Glutamatergic neuron (in vitro differentiated cells): ENCODE measurements at places on chromosomes 11 and 22. TPM values are rescaled to one million over a fixed set of nuclear protein-coding genes. Genes with fewer than 3 reads are reported as not detected.

DNA sequence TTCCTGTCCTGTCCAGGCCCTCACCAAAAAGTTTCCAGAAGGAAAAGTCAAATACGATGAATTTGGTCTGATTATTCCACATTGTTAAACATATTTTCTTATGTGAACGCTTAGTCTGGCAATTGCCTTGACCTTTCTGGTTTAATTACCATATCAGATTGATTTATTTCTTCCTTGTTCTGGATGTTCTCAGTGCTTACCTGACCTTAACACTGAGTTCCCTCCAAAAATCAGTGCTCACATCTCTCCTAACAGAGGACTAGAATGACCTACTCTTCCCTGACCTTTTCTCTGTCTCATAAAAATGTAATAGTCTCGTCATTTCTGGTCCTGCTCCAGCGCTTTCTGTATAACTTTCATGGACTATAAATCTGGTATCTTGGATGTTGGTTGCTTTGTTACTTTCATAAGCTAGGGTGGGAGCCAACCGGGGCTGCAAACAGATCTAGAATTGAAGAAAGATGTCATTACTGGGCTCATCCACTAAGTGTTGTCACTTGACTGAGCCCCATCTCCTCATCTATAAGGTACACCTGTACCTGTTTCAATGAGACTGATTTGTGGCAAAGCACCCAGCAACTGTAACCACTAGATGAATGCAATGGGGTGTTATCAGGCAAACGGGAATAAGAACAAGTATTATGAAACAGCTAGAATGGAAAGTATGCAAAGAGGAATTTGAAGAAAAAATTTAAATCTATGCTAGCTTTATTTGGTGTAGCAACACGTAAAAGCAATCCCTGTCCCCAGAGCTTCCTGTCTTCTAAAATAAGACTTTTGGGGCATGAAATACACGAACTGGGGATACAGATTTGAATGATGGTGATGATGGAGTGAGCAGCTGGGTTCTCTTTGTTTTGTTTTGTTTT lies 2.4 kb downstream of the FADS2 start:
- no peaks in the 10 kb centered on the region for H3K36me3 ChIP-seq
- peak overlapping the region; percentile 56 for H3K27ac ChIP-seq
- peaks cover 27% of the 10 kb centered on the region for H3K27me3 ChIP-seq
- peak overlapping the region; percentile 92 for H3K4me3 ChIP-seq
- no peak for DNase-seq
- peaks cover 53% of the 10 kb centered on the region for H3K4me1 ChIP-seq

Gene FAM227A
- total RNA-seq: 6.3 TPM

GRCh38 chr11:86919557-86920210 lies 35.5 kb downstream of the FZD4 start:
- no peaks in the 10 kb centered on the region for H3K27me3 ChIP-seq
- peaks cover 2% of the 10 kb centered on the region for H3K4me1 ChIP-seq
- H3K27ac ChIP-seq: no peak overlapping the region
- H3K36me3 ChIP-seq: no peaks in the 10 kb centered on the region

GRCh38 chr11:70951139-70951804 lies 301.1 kb downstream of the SHANK2 start:
- H3K4me1 ChIP-seq: no peaks in the 10 kb centered on the region
- DNase-seq: no peak
- H3K36me3 ChIP-seq: peaks cover 4% of the 10 kb centered on the region
- peaks cover 1% of the 10 kb centered on the region for H3K27me3 ChIP-seq
- H3K27ac ChIP-seq: no peak overlapping the region

DNA sequence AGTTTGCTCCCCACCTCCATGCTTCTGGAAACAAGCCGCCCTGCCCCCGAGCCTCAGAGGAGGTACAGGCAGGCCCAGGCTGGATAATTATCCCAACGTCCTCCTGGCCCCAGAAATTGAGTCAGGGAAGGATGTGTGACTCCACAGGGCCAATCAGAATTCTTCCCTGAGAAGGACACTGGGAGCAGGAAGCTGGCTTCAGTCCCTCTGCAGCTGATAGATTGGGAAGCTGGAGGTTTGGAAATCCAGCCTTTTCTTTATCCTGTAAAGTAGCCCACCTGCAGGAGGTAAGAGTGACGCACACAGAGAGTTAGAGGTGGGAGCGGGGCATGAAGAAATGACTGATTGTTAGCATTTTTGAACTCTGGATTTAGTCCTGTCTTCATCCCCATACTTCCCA lies 97.5 kb upstream of the CD82 start:
- no peak for DNase-seq
- peaks cover 8% of the 10 kb centered on the region for H3K27me3 ChIP-seq
- H3K4me1 ChIP-seq: no peaks in the 10 kb centered on the region
- H3K4me3 ChIP-seq: no peak overlapping the region

DNA sequence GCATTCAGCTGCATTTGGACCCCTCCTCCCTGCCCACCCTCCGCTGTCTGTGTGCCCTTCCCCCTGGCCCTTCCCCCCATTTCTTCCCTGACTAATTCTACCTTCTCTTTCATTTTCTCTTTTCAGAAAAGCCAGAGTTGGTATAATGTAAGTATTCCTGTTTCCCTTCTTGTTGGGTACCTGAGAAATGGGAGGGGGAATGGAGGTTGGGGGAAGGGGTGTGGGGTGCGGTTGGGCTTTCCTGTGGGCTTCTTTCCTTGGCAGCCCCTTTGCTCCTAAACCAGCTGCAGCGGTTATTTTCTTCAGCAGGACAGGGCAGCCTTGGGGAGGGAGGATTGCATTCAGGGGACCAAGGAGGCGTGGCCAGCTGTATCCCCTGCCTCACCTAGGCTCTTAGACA lies 70.2 kb downstream of the SCN3B start:
- H3K27ac ChIP-seq: no peak overlapping the region
- no peaks in the 10 kb centered on the region for H3K36me3 ChIP-seq
- DNase-seq: no peak
- H3K4me3 ChIP-seq: no peak overlapping the region
- peaks cover 6% of the 10 kb centered on the region for H3K27me3 ChIP-seq

DNA sequence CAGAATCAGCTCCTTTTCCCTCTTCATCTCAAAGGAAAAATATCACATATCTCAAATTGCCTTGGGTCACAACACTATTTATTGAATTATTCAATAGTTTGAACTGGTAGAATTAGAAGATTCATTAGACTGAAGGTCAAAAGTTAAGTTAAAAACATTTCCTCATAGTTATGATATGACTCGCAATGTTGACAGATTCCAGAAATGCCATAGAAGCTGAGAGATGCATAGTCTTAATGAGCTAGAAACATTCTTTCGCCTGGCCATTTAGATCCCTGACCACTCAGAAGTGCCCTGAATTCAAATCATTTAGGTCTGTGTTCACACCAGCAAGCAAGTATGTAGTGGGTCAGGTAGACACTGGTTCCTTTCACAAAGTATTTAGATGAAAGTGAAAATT lies 44.4 kb downstream of the FAT3 start:
- no peak overlapping the region for H3K27ac ChIP-seq
- H3K4me3 ChIP-seq: no peak overlapping the region
- H3K4me1 ChIP-seq: peaks cover 20% of the 10 kb centered on the region
- peaks cover 2% of the 10 kb centered on the region for H3K27me3 ChIP-seq
- H3K36me3 ChIP-seq: no peaks in the 10 kb centered on the region

DNA sequence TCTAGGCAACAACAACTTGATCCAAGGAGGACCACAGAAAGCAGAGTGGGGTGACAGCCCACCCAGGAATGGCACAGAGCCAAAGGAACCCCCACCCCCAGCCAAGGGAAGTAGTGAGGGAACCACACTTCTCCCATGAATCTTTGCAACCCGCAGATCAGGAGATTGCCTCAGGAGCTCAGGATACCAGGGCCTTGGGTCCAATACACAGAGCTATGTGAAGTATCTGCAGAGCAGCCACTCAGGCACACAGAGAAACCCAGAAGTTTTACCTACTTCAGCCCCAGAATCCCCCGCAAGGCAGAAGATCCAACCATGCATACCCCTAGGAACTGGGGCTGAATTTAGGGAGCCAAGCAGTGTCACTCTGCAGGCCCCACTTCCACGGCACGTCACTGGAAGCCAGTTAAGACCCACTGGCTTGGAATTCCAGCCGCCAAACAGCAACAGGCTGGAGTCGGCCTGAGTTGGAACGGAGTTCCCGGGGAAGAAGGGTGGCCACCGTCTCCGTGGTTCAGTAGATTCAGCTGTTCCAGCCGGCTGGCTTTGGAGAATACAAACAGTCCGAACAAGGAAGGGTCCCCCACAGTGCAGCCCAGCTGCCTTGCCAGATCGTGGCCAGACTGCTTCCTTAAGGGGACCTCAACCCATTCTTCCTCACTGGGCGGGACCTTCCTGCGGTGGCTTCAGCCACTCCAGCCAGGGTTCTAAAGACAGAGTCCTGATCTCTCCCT lies 174.1 kb downstream of the TTC28 start:
- no peak for DNase-seq
- no peak overlapping the region for H3K4me3 ChIP-seq
- H3K27ac ChIP-seq: no peak overlapping the region
- peaks cover 9% of the 10 kb centered on the region for H3K4me1 ChIP-seq
- H3K36me3 ChIP-seq: peaks cover 7% of the 10 kb centered on the region
- no peaks in the 10 kb centered on the region for H3K27me3 ChIP-seq

DNA sequence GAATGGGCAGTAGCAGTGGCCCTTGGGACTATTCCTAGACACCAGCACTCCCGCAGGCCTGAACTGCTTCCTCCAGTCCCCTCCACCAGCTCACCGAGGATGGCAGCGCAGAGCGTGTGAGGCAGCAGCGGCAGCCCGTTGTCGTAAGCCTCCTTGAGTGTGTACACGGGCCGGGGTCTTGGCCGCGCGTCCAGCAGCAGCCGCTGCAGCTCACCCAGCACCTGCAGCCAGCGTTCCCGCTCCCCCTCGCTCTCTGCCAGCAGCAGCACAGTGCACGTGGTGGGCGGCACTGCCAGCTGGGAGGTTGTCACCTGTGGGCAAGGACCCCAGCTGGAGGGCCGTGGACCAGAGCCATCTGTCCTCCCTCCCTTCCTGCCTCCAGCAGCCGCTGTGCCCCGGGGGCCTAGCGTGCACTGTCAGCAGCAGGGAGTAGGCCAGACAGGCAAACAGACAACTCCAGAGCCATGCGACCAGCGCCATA lies 13.0 kb downstream of the CDC42BPG start:
- H3K36me3 ChIP-seq: no peaks in the 10 kb centered on the region
- DNase-seq: peak; percentile 56
- H3K27me3 ChIP-seq: peaks cover 4% of the 10 kb centered on the region

DNA sequence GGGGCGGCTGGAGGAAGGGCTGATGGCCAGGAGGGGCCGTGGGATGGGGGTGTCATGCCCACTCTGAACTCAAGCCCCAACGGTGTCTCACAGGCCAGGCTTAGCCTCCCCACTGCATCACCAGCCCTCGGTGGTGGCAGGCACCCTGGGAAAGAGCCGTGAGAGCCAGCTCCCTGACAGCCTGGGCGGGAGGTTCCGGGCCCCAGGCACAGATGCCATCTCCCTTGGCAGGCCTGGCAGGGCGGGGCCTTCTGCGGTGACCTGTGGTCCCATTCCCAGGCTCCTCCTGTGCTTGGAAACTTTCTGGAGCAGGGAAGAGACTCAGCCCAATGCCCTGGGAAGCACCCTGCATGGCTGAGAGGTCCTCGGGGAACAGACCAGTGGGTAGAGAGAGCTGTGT lies 4.8 kb downstream of the PHLDA2 start:
- no peaks in the 10 kb centered on the region for H3K36me3 ChIP-seq
- no peak overlapping the region for H3K27ac ChIP-seq
- peaks cover 5% of the 10 kb centered on the region for H3K27me3 ChIP-seq
- no peak for DNase-seq

DNA sequence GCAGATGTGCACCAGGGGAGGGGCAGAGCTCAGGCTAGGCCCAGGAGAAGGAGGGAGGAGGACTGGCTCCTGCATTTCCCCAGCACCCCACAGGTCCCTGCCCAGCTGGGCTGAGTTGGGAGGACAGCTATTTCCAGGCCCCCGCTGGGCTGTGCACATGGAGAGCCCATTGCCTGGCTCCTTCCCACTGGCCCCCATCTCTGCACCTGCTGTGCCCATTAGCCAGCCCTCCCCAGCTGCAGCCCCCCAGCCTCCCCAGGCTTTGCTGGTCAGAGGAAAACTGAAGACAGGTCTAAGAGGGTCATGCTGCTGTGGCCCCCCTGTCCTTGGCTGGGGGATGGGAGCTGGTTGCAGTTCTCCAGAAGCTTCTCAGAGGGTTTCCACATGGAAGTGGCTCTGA lies 81.8 kb upstream of the SHANK2 start:
- no peaks in the 10 kb centered on the region for H3K4me1 ChIP-seq
- H3K36me3 ChIP-seq: no peaks in the 10 kb centered on the region
- no peak for DNase-seq

Gene PHLDB1
- 78.4 TPM for total RNA-seq

Gene PRDM10
- total RNA-seq: 19.8 TPM

DNA sequence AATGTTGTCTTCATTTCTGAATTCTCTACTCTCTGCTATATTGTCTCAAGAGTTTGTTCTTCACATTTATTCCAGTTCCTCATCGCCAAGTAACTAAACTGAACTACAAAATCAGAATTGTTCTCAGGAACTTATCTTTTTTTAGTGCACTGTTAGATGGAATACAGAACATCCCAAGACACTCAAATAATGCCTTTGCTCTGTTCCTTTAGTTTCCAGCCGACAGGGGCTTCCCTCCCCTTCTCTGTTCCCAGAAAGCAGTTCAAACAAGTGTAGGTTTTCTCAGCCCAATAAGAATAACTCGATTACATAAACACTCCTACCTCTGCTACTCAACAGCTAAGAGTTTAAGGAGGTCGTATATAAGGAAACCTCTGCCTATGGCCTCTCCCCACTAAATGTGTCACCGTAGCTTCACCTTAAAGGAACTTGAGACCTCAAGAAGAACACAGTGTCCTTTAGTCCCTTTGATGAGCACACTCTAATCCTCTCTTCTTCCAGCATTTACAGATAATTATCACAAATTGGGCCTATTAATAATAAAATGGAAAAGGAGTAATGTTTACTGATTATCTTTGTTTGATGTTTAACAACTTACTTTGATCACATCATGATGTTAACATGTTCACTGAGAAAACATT lies 6.9 kb downstream of the POU2AF3 start:
- peaks cover 11% of the 10 kb centered on the region for H3K4me1 ChIP-seq
- H3K27ac ChIP-seq: no peak overlapping the region
- DNase-seq: no peak
- H3K27me3 ChIP-seq: peaks cover 3% of the 10 kb centered on the region
- H3K4me3 ChIP-seq: no peak overlapping the region
- H3K36me3 ChIP-seq: no peaks in the 10 kb centered on the region

GRCh38 chr11:48244804-48245203 lies at the start of gene OR4X2:
Gene OR4X2, plus strand, starts transcription at chr11:48245104. Its CDS starts 0 bp downstream, at chr11:48245104.
- peaks cover 3% of the 10 kb centered on the region for H3K27me3 ChIP-seq
- no peak for DNase-seq
- H3K36me3 ChIP-seq: peaks cover 12% of the 10 kb centered on the region

Gene OR51B5
- not detected for total RNA-seq

Gene C11orf91
- not detected for total RNA-seq

Gene CHRM4
- 8.5 TPM for total RNA-seq
